ENCODE measurements at places on chromosomes 7 and 10.

DNA sequence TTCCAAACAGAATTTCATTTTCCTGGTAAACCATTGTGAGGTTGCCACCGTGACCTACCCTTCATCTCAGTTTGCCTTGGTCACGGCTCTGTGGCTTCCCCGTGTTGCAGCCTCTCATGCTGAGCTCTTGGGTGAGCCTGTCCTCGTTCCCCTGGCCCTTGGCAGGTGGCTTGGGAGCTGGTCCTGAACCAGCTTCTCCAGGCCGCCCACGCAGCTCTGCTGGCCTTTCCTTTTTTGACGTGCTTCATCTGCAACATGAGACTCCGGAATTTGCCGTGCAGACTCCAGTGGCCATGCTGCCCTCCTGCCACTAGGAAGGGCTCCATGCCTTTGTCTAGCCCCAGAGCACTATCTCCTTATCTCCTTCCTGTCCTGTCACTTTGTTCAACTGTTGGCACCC is 93.0 kb upstream of the NPS start:
- DNase-seq: no peak

GRCh38 chr10:17974505-17974904 is 22.8 kb downstream of the SLC39A12 start:
- DNase-seq: no peak

DNA sequence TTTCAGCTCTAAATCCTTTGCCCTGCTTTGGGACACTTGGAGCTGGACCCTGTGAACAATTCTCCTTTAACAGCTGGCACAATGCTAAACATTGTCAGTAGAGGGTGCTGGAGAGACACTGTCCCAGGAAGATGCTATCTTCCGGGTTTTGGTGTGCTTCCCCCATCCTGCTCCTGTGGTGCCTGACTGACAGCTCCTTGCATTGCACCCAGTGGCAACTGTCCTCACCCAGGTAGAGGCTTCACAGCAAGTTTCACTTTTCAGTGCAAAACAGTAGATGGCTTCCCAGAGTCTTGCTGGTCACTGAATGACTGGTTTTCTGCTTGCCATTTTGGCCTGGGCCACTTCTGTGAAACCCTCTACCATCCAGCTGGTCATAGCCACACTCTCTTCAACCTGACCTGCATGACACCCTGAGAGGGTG is 77.3 kb downstream of the CDC14C start:
- no peak for DNase-seq

- DNase-seq: no peak
These were observed 720.2 kb downstream of the AUTS2 start for GRCh38 chr7:70318511-70318910.

DNA sequence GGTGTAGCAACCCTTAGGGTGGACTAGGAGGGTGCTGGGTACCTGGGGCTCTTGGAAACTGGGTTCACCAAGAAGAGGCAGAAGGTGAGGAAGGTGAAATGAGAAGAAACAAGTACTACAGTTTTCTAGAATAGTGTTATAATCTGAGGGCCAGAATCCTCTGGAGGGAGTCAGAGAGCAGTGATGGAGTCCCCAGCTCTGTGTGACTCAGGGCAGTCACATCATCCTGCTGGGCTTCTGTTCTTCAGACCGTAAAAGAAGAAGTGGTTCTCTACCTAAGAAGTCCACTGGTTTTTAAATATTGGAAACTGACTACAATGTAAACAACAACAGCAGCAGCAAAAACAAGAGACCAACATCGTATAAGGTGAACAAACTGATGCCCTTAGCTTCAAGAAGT is 197.3 kb downstream of the PRPF18 start:
- DNase-seq: no peak
